Activated CD4-positive, alpha-beta T cell treated with anti-CD3 and anti-CD28 coated beads, Interleukin-2, amount 10 ng/mL, durations not matched to agents 7 days and 5 days (primary cell): ENCODE measurements at places on chromosomes 7 and 10. TPM values are rescaled to one million over a fixed set of nuclear protein-coding genes. Genes with fewer than 3 reads are reported as not detected.

The GDF10 gene
- total RNA-seq, result 0.08 TPM

The STARD3NL gene
- 22.5 TPM for total RNA-seq

The RHEB gene
- total RNA-seq, result 86.8 TPM

The EPO gene
- not detected for total RNA-seq

The CALML3 gene
- total RNA-seq, result not detected

The CALML5 gene
- total RNA-seq, result not detected

The PHF14 gene
- 30.1 TPM for total RNA-seq

The TPST1 gene
- total RNA-seq, result 0.79 TPM

GRCh38 chr7:105044449-105045070 is 30.6 kb downstream of the KMT2E start:
- peaks cover 26% of the 10 kb centered on the region for H3K4me1 ChIP-seq
- peaks cover 40% of the 10 kb centered on the region for H3K36me3 ChIP-seq
- H3K27me3 ChIP-seq, result no peaks in the 10 kb centered on the region
- peak overlapping the region; percentile 62 for H3K27ac ChIP-seq
- DNase-seq, result no peak

DNA sequence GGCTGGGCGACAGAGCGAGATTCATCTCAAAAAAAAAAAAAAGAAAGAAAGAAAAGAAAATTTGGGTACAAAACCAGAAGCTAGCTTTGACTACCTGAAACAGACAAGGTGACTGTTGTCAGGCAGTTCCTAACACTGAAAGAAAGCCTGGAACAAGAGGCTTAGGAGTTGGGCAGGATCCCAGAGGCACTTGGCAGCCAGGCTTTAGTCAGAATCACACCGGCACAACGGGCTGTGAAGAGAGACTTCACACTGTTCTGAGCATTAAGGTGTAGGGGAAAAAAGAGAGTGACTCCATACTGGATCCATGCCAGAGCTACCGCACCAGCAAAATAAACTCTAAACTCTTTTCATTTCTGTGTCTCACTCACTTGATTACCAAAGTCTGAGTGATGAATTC is 130.8 kb downstream of the ZNF467 start:
- no peak overlapping the region for H3K4me3 ChIP-seq
- H3K4me1 ChIP-seq, result no peaks in the 10 kb centered on the region
- peaks cover 7% of the 10 kb centered on the region for H3K27me3 ChIP-seq
- H3K36me3 ChIP-seq, result no peaks in the 10 kb centered on the region
- H3K27ac ChIP-seq, result no peak overlapping the region

- H3K27ac ChIP-seq, result no peak overlapping the region
- DNase-seq, result no peak
- H3K27me3 ChIP-seq, result peaks cover 68% of the 10 kb centered on the region
- peaks cover 16% of the 10 kb centered on the region for H3K4me1 ChIP-seq
- no peak overlapping the region for H3K4me3 ChIP-seq
- H3K36me3 ChIP-seq, result no peaks in the 10 kb centered on the region
Measured at GRCh38 chr10:110171032-110171431, 36.4 kb upstream of the MXI1 start.

- H3K27ac ChIP-seq, result no peak overlapping the region
- no peak for DNase-seq
- H3K27me3 ChIP-seq, result peaks cover 35% of the 10 kb centered on the region
- H3K4me3 ChIP-seq, result no peak overlapping the region
- no peaks in the 10 kb centered on the region for H3K36me3 ChIP-seq
Measured at GRCh38 chr7:82441669-82442478, 1.7 kb downstream of the CACNA2D1 start.

DNA sequence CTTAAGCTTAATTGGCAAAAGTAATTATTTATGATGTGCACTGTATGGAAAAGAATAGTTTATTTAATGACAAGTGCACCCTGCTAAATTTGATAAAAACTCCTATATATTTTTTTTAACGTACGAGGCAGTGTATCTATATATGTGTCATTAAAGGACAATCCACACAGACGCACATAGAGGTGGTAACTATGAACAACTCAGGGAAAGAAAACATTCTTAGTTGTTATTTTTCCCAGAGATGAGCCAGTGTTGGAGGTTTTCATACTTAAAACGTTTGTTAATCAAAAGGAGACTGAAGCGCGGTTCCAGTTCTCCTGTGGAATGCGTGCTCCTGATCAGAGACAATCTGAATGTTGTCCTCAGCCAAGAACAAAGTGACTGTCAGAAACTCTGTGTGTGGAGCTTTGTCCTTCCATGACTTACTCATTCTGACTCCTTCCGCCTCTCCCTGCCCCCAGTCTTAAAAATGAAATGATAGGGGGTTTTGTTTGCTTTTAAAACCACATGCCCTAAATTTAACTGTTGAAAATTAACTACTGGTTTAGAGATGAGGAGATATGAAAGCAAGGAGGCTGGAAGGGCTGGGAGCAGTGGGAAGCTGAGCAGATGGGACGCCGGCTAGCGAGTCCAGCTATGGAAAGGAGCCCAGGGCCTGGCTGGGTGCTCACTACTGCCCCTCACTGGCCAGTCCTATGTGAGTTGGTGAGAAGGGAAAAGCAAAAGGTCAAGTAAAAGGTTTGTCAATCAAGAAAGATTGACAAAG is 99.6 kb downstream of the SVIL start:
- H3K27ac ChIP-seq, result no peak overlapping the region
- DNase-seq, result no peak
- H3K4me3 ChIP-seq, result no peak overlapping the region
- no peaks in the 10 kb centered on the region for H3K4me1 ChIP-seq
- no peaks in the 10 kb centered on the region for H3K36me3 ChIP-seq

GRCh38 chr7:99992330-99993038 is 16.7 kb upstream of the AZGP1 start:
- no peak overlapping the region for H3K27ac ChIP-seq
- H3K4me1 ChIP-seq, result peaks cover 37% of the 10 kb centered on the region
- DNase-seq, result no peak
- no peak overlapping the region for H3K4me3 ChIP-seq
- no peaks in the 10 kb centered on the region for H3K36me3 ChIP-seq

DNA sequence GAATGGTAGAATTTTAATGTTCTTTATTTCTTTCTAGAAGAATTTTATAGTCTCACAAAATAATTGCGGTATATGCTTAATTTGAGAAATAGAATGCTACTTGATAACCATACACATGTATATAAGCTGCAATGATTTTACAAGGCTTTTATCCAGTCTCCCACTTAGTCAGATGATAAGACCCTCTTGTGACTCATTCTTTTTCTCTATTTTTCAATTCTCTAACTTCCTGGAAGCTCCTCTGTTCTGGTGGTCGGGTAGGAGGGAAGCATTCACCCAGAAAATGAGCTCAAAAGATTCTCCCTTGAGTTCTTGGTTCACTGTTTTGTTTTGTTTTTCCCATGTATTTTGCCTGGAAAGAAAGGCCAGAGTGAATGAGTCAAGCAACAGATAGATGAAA is 546.6 kb downstream of the INHBA start:
- no peaks in the 10 kb centered on the region for H3K27me3 ChIP-seq
- DNase-seq, result no peak
- H3K36me3 ChIP-seq, result no peaks in the 10 kb centered on the region
- no peaks in the 10 kb centered on the region for H3K4me1 ChIP-seq
- H3K4me3 ChIP-seq, result no peak overlapping the region

DNA sequence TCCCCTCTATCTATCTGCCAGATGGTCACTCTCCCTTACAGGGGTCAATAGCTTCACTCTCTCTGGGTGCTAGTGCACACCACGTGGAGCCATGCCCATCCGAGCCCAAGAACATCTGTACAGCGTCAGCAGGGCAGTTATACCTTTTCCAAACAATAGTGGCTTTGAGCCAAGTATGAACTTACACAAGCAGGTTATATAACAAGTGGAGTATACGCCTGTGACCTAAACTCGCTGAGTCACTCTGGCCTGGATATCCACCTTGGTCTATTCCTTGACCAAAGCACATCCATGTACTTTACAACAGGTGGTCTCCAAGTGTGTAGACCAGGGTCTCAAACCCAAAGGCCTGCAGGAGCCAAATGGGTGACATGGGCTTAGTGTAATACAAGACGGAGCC is 20.3 kb downstream of the PLAC9 start:
- peaks cover 7% of the 10 kb centered on the region for H3K4me1 ChIP-seq
- no peak overlapping the region for H3K27ac ChIP-seq
- DNase-seq, result no peak

GRCh38 chr10:34163075-34163905 is 651.8 kb downstream of the PARD3 start:
- no peak overlapping the region for H3K27ac ChIP-seq
- H3K36me3 ChIP-seq, result no peaks in the 10 kb centered on the region
- no peak overlapping the region for H3K4me3 ChIP-seq
- no peak for DNase-seq
- no peaks in the 10 kb centered on the region for H3K27me3 ChIP-seq

DNA sequence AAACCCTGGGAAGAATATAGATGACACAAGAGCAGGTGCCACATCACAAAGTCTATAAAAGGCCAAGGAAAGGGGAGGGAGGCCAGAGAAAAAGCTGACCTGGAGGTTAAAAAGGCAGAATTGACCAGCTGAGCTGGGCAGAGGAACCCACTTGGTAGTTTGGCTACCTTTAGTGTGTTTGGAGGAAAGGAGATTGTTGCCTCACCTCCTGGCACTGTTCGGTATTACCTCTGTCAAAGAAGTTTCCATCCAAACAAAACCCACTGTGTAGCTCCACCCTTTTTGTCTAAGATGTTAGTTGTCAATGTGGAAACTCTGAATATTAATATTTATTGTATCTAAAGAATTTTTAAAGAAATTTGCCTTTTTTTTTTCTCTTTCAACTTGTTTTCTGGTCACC is 23.4 kb downstream of the ENTPD7 start:
- peaks cover 7% of the 10 kb centered on the region for H3K36me3 ChIP-seq
- no peak for DNase-seq
- H3K27ac ChIP-seq, result no peak overlapping the region
- peaks cover 4% of the 10 kb centered on the region for H3K4me1 ChIP-seq
- no peak overlapping the region for H3K4me3 ChIP-seq
- no peaks in the 10 kb centered on the region for H3K27me3 ChIP-seq

GRCh38 chr10:61279400-61279799 is 173.8 kb downstream of the TMEM26 start:
- H3K27me3 ChIP-seq, result peaks cover 16% of the 10 kb centered on the region
- peaks cover 7% of the 10 kb centered on the region for H3K4me1 ChIP-seq
- H3K27ac ChIP-seq, result no peak overlapping the region
- DNase-seq, result no peak

DNA sequence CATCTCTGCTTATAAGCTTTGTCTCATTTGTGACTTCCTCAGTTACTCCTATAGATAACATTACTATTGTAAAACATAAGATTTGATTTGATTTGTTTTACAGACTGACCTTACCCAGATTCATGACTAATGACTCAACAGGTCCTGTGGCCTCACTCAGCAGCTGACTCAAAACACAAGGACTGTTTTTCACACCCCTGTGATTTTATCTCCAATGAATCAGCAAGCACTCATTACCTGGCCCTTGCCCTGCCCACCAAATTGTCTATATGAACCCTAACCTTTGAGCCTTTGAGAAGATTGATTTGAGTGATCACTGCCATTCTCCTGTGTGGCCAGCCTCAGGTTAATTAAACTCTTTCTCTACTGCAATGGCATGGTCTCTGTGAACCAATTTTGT is 1064.6 kb upstream of the LRRTM3 start:
- H3K27me3 ChIP-seq, result no peaks in the 10 kb centered on the region
- H3K36me3 ChIP-seq, result no peaks in the 10 kb centered on the region
- no peak for DNase-seq

DNA sequence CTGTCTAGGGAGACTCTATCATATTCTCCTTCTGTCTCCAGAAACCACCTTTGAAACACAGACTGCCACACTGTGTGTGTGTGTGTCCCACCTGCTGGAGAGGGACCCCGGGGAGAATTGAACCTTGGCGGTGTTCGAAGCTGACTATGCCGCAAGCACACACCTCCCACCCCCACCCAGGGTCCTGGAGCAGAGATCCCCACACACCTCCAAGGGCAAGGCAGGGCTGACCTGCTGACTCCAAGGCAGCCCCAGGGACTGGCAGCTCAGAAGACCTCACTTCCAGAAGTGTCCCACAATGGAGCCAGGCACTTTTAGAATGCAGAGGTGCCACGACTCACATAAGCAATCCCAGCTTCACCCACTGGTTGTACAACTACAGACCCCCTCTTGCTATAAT is 13.1 kb downstream of the DRGX start:
- no peak for DNase-seq
- H3K27me3 ChIP-seq, result no peaks in the 10 kb centered on the region
- H3K4me1 ChIP-seq, result no peaks in the 10 kb centered on the region
- no peaks in the 10 kb centered on the region for H3K36me3 ChIP-seq
- H3K4me3 ChIP-seq, result no peak overlapping the region

- no peak for DNase-seq
- no peaks in the 10 kb centered on the region for H3K4me1 ChIP-seq
- no peaks in the 10 kb centered on the region for H3K36me3 ChIP-seq
- no peak overlapping the region for H3K27ac ChIP-seq
- no peak overlapping the region for H3K4me3 ChIP-seq
Measured at GRCh38 chr10:76432016-76433012, 1000.9 kb downstream of the LRMDA start.

DNA sequence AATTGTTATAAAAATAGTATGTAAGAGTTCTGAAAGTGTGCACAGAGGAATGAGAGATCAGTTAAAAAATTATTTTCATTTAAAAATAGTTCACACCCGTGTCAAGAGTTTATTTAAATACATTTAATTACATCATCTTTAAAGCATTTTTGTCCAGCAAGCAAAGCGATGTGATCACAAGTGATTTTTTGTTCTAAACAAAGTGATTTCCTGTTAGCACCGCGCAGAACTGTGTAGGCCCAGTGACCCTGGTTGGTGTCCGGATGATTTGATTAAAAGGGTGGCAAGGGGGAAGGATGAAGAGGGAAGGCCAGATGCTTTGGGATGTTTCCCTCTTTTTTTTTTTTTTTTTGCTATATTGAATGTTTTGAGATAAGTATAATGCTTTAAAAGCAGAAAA is 227.8 kb upstream of the PITRM1 start:
- H3K27ac ChIP-seq, result no peak overlapping the region
- H3K4me1 ChIP-seq, result no peaks in the 10 kb centered on the region
- H3K4me3 ChIP-seq, result no peak overlapping the region
- H3K36me3 ChIP-seq, result no peaks in the 10 kb centered on the region

DNA sequence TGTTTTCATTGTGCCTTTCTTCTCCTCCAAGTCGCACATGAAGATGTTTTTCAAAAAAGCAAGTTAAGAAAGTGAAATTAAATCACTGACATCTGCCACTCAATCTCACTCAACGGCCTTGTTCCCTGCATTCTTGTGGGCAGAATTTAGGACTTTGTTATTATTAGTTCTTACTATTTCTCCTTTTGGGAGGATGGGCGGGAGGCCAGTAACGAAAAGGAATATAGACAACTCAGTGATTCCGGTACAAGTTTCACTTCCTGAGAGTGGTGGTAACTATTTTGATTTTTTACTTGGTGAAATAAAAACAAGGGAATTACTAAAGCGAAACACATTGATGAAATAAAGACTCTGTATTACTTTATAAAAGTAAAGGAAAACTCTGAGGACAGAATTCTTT is 231.9 kb upstream of the HABP2 start:
- no peaks in the 10 kb centered on the region for H3K36me3 ChIP-seq
- H3K27me3 ChIP-seq, result no peaks in the 10 kb centered on the region
- no peak for DNase-seq
- no peak overlapping the region for H3K4me3 ChIP-seq
- no peaks in the 10 kb centered on the region for H3K4me1 ChIP-seq
